ENCODE measurements at places on chromosomes 6 and 20.

- no peak for DNase-seq
Measured at GRCh38 chr6:11426571-11426970, 111.0 kb upstream of the TMEM170B start.

DNA sequence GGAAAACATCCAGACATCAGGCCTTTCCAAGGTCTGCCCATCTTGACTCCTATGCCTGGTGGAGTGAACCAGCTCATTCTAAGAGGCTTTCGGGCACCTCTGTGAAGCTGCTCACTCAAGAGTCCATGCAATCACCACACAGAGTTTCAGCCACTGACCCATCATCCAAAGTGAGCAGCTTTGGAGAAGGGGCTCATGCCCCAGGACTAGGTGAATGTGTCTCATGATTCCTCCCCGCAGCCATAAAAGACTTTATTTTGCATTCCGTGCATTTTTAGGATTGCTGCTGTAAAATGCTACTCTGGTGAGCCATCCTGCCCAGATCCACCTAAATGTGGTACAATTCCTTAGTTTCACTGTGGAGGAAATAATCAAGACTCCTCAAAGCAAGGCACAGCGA, 44.5 kb upstream of the EZR start:
- DNase-seq: no peak

DNA sequence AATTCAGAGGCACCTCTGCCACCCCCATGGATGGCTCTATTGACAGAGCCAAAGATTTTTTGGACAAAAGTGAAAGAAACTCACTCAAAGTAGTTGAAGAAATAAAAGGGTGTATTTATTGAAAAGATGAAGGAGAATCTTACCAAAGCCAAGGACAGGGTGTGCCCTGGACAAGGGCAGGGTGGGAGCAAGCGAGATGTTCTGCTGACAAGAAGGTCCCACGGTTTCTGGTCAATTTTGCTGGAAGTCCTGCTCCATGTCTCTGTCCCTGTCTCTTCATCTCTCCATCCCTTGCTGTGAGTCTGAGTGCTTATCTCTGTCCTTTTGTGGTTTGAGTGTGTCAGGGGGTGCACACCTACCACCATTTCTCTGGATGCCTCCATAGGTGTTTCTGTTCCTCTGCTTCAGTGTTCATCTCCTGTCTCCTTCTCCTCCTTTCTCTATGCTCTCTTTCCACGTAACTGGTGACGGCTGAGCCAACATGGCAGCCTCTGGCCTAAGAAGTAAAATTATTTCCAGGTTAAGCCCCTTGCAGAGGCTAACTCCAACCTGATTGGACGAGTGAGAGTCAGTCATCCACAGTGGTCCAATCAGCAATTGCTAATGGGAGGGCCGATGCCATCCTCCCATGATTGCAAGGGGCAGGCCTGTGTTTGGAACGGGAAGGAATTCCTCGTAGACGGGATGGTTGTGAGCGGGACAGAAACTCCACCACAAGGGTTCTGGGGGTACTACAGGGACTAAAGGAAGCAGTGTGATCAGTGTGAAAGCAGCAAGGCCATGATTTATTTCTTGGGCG, 502.1 kb upstream of the CDH4 start:
- DNase-seq: no peak

- no peak for DNase-seq
Measured at GRCh38 chr20:17868151-17868550, 100.4 kb downstream of the SNX5 start.

GRCh38 chr6:72084992-72085569, 198.7 kb downstream of the RIMS1 start:
- DNase-seq: no peak

- no peak for DNase-seq
Measured at GRCh38 chr20:52201395-52201794, 9.8 kb upstream of the ZFP64 start.

DNA sequence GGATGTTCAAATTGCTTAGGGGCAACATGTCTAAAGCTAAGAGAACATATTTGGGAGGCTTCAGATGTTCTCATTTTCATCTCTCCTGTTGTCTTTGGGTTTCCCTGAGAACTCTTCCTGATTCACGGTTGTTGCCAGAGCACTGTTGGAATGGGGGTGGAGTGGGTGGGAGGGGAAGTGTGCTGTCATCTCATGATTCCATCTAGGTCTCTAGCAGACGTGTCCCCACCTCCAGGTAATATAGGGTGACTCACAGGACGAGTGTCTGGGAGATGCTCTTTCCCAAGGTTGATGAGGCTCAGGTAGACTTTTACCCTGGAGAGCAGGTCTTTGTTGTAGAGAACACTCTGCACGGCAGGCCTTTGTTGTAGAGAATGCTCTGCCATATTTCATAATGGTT, 636.9 kb downstream of the QKI start:
- no peak for DNase-seq

GRCh38 chr20:38770546-38770945, 22.3 kb downstream of the ACTR5 start:
- no peak for DNase-seq

DNA sequence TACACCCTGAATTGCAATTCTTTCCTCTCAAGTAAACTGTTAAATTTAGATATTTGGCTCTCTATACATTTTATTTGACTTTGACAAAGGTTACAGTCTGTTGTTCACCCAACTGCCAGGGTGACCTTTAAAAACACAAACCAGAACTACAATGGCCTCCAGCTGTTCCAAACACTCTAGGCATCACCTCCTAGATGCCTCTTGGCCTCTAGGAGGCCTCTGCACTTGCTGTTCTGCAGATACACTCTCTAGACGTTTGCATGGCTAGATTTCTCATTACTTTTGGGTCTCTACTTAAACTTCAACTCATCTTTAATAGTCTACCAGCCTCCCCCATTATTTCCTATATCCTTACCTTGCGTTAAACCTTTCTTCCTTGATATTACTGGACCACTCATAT, 102.8 kb upstream of the BEND3 start:
- DNase-seq: no peak

GRCh38 chr6:14921878-14922671, 323.8 kb upstream of the JARID2 start:
- no peak for DNase-seq

- no peak for DNase-seq
Measured at GRCh38 chr20:46330072-46330763, 21.9 kb upstream of the CDH22 start.

GRCh38 chr20:48648482-48649051, 179.2 kb downstream of the PREX1 start:
- DNase-seq: no peak

- DNase-seq: no peak
Measured at GRCh38 chr6:100194535-100194934, 200.5 kb upstream of the MCHR2 start.

DNA sequence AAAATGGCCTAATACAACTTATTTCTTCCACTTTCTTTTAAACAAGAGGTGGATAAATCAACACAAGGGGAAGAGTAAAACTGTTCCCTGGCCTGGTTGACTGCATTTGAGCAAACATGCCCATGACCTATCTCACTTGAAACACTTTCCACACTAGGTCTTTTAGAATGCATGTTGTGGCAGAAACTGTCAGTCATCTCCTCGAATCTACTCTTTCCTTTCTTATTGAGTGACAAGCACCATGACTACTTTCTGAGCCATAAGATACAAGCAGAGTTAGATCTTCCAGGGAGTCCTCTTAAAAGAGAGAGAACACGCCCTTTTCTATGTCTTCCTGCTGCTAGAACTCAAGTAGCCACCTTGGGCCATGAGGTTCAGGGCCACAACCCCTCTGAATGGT, 66.5 kb downstream of the PTPRT start:
- DNase-seq: no peak

- DNase-seq: no peak
Measured at GRCh38 chr20:21105429-21106170, 558 bp downstream of the LINC00237 start.

- no peak for DNase-seq
Measured at GRCh38 chr20:60214901-60215815, 256.9 kb downstream of the CDH26 start.

GRCh38 chr6:114556846-114557488, 214.1 kb upstream of the HS3ST5 start:
- no peak for DNase-seq

GRCh38 chr6:142485256-142485655, 183.4 kb downstream of the ADGRG6 start:
- no peak for DNase-seq

DNA sequence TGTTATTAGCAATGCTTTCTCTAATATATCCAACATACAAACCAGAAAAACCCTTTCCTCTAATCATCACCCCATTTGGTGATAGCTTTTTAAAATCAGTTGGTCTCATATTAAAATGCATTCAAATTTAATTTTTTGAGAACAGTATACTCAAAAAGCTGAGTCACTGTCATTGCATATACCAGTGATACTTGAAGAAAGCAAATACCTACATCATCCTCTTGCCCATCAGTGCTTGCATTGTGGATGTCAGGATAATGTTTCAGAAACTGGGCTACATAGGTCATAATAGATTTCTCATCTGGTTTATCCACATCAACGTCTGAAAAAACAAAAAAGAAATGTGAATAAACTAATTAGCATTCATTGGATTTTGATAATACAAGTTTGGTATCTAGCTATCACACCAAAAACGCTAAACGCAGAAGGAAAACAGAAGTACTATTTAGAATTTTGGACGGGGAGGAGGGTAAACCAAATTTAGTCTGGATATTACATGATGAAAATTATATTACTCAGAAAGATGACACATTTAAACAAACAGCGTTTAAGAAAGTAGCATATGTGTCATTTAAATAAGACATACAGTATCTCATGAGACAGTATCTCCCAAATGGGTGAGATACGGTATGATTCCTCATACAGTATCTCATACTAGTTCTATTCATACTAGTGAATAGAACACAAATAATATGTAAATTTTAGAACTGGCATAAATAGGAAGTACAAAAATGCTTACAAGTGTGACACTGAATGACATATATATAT, 134.6 kb downstream of the SYNE1 start:
- DNase-seq: no peak

- no peak for DNase-seq
Measured at GRCh38 chr6:42758756-42759430, 13.0 kb upstream of the TBCC start.

DNA sequence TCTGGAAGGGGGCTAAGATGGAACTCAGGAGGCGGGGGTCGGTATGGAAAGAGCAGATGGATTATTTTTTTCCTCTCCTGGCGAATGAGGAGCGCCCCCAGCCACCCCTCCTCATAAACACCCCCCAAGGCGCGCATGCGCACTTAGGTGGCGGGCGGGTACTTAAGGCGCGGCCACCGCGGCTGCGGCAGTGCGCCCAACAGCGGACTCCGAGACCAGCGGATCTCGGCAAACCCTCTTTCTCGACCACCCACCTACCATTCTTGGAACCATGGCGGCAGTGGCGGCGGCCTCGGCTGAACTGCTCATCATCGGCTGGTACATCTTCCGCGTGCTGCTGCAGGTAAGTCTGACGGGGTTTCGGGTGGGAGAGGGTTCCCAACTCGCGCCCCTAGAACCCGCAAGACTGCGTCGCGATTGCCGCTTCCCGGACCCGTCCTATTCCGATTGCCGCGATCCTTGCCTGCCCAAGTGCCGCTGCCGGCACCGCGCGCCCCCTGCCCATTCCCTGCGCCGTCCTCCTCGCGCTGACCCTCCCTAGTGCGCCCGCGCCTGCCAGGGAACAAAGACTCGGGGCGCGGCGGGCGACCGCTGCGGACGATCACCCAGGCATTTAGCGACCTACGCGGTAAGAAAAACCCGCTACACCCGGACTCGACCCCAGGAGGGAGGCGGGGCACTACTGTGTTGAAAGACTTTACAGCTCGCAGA, at the start of gene NNAT:
Gene NNAT, plus strand, starts transcription at position 190 of the 711 bp plus-strand sequence. Its CDS starts 82 bp downstream, at position 272.
- no peak for DNase-seq

GRCh38 chr20:44707018-44707579, 8.1 kb upstream of the CCN5 start:
- DNase-seq: no peak

GRCh38 chr20:52290569-52290968, 99.0 kb upstream of the ZFP64 start:
- no peak for DNase-seq

Data from activated CD8-positive, alpha-beta memory T cell treated with anti-CD3 and anti-CD28 coated beads, Interleukin-2, amount 50 U/mL, for 4 hours (primary cell).